ENCODE measurements at places on chromosomes 6 and 20.

GRCh38 chr6:93235775-93236174 is 183.6 kb downstream of the EPHA7 start:
- DNase-seq = no peak

GRCh38 chr6:42418724-42419123 is 33.0 kb downstream of the TRERF1 start:
- DNase-seq = no peak

- no peak for DNase-seq
Measured at GRCh38 chr6:111027219-111027618, 45.4 kb downstream of the RPF2 start.

DNA sequence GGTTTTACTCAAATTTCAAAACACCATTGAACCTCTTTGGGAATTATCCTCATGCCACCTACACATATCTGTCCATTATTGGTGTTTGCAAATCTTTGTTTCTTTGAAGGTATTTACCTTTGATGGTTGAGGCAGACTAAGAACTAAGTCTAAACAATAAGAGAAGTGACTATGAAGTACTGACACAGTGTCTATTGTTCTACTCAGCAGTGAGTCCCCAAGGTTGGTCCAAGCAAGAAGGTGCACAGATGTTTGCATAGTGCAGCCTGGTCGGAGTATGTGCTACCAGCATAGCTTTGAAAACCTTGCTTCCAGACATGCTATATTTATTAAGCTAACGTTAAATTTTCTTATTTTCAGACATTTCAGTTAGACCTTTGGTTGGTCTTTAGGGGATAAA is 19.5 kb downstream of the LRRC1 start:
- no peak for DNase-seq

GRCh38 chr6:16712931-16713484 is 48.3 kb downstream of the ATXN1 start:
- peak; percentile 58 for DNase-seq

- no peak for DNase-seq
Measured at GRCh38 chr20:20143165-20143564, 90.8 kb downstream of the CFAP61 start.

- DNase-seq = no peak
Measured at GRCh38 chr6:105500693-105501092, 97.8 kb upstream of the PREP start.

- DNase-seq = no peak
Measured at GRCh38 chr6:11778648-11779328, at the start of gene ADTRP. Gene ADTRP (minus strand): TSS chr6:11778803. CDS start chr6:11778759, 44 bp downstream.

- peak; percentile 48 for DNase-seq
Measured at GRCh38 chr20:46308258-46309157, at the start of gene CDH22. Gene CDH22 (minus strand): TSS chr20:46308498. CDS start chr20:46251294, 57,204 bp downstream.

DNA sequence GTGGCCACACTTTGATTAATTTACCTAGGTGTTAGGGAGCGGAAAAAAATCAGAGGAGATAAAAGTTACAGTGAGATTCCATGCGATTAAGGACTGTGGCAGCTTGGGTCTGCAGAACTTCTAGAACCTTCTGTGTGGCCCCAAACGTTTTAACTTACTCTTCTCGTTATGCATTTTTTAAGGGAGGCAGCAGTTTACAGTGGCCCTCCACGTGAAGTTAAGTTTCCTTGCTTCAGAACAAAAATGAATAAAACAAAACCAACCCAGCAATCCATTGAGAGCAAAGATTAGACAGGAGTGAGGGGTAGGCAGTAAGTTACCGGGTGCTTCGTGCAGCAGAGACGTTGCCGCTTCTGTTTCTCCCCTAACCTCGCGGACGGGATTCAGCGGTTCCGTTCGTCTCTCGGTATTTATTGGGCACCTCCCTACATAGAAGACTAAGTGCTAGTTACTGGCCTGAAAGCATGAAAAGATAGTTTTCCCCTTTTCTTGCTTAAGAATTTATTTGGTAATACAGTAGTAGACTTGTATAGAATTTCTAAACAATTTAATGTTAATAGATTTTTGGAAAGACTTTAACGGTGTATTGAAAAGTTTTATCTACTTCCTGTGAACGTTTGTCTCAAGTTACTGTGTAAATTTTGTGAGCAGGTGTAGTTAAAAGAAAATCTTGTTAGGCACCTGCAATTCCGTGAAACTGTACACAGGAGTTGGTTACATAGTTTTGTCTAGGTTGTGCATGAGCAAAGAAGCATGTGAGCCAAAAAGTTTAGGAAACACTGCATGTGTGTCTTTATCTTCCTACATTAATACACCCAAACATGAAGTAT is 1.1 kb downstream of the BAG2 start:
- DNase-seq = no peak

DNA sequence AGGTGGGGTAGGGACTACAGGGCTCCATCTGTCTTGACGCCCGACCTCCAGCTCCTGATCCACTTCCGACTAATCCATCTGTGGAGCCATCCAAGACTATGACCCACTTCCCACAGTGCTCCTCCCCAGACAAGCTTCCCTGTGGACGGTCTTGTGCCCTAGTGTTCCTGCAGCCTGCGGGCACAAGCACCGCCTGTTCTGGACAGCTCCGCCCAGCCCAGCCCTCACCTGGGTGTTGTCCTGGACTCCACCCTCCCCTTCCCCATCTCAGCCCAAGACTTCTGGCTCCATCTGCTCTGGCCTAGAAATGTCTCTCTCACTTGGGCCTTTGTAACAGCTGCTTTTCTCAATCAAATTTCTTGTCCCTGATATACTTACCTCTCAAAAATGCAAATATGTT is 102.0 kb downstream of the MAFB start:
- no peak for DNase-seq

DNA sequence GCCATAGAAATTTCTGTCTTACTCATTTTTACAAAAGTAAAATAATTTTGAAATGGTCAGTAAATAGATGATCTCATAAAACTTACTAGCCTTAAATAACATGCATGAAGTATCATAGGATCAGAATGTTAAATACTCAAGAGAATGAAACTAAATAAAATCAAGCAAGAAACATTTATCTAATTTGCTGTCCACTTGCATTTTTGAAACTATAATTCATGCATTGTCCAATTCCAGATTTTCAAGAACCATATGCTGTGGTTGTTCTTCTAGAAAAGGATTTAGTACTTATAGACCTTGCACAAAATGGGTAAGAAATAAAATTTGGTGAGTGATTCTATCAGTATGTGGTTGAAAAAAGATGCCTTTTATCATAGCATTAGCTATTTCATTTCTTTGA is 107.0 kb downstream of the STXBP5 start:
- no peak for DNase-seq

DNA sequence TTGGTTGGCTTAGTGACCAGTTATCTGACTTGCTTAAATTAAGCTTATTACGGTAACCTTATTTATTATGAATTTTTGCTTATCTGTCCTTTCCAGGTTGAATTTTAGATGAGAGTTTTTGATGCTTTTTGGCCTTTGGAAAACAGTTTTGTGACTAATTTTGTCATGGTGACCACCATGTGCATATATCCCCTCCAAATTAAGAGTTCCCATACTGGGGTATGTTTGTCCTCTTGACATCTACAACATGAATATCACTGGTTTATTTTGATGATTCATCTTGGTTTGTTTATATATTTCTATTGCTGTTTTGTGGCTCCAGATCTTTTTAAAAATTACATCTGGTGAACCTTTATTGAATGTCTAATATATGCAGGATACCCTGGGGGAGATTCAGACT is 61.4 kb downstream of the PHF20 start:
- no peak for DNase-seq

GRCh38 chr6:35955970-35956369 is 35.1 kb upstream of the SRPK1 start:
- DNase-seq = no peak

GRCh38 chr6:44028789-44029310 is 98.4 kb downstream of the MRPL14 start:
- DNase-seq = no peak

GRCh38 chr6:111823831-111824607 is 49.2 kb downstream of the FYN start:
- no peak for DNase-seq

Measured in left cardiac atrium (tissue), 4 donors.